Fibroblast of upper back skin (primary cell): ENCODE measurements at places on chromosomes 12 and 14.

- DNase-seq = no peak
Measured at GRCh38 chr14:70350078-70350477, 9.4 kb downstream of the COX16 start.

- DNase-seq = no peak
Measured at GRCh38 chr12:119594772-119595445, 1.3 kb downstream of the TMEM233 start.

- DNase-seq = no peak
Measured at GRCh38 chr12:89156340-89156739, 196.0 kb downstream of the DUSP6 start.

DNA sequence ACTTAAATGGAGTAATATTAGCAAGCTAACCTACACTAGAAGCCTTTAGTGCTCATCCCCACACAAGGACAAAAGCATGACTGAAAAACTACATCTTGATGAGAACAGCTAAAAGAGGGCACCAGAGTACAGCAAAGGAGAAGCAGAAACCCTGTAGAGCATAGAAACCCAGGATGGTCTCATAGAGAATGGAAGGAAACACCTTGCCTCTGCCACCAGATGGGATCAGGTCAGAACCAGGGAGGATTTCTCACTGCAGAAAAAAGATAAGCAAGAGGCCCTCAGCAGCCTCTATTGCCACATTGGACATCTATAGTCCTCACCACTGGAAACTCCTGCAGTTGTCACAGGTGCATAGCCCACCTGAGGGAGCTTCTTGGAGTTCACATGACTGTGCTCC, 13.6 kb upstream of the ZNF705A start:
- no peak for DNase-seq

- DNase-seq = no peak
Measured at GRCh38 chr12:110382683-110383082, 20.8 kb downstream of the ANAPC7 start.

DNA sequence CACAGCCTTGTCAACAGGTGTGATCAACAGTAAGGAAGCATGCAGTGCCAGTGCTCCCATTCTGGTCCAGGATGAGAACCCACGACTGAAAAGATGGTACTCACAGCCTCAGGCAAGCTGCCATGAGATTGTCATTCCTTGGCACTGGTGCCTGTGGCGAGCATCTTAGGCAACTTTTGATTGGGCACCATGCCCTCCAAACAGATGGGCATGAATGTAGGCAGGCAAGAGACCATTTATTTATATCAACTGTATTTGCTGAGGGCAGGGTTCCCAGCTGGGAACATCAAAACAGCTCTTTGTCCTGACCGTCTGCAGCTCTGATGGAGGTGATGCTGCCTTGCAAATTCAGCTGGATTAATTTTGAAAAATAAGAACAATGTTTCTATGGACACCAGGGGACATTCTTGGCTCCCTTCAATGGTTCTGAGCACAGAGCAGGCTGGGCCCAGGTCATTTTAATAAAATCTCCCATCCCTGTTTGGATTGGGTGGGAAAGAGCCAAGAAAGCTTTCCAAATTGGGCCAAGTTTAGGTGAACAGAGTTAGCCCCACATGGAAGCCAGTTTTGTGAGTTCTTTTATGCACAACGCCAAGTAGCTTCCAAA, 522.5 kb downstream of the RMST start:
- DNase-seq = no peak

DNA sequence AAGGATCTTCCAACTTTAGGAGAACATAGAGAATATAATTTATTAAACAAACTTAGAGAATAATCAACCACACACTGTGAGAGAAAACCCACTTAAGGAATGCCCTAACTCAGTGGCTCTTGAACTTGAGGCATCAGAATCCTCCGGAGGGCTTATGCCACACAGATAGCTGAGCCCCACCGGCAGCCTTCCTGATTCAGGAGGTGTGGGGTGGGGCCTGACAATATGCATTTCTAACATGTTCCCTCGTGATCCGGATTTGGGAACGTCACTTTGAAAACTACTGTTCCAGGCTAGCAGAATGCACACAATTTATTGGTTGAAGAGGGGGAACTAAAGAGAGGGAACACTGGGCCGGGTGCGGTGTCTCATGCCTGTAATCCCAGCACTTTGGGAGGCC, 2.0 kb upstream of the SOAT2 start:
- no peak for DNase-seq

DNA sequence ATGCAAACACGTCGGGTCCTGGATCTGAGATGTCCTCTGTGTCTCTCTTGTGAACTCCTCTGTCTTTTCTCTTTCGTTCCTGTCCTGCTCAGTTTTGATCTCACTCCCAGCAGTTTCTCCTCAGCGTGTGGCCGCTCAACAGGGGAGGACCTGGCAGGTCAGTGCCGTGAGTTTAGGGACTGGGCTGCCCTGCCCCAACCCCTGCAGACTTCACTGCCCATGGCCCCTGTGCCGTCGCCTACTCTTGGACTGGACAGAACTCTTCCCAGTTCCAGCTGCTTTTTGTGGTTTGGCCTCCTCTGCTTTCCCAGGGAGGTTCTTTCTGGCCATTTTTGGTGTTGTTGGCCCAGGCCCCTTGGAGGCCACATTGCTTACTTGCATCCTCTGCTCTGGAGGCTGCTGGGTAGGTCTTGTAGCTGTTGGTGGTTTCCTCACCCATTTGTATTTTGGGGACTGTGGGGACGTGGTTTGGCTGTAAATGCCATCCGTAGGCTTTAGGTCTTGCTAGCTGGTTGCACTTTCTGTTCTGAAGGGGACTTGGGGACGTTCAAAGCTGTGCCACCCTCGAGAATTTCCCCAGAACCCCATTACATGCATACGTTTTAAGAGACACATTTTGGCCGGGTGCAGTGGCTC, 20.0 kb upstream of the DNAH10 start:
- DNase-seq = no peak

DNA sequence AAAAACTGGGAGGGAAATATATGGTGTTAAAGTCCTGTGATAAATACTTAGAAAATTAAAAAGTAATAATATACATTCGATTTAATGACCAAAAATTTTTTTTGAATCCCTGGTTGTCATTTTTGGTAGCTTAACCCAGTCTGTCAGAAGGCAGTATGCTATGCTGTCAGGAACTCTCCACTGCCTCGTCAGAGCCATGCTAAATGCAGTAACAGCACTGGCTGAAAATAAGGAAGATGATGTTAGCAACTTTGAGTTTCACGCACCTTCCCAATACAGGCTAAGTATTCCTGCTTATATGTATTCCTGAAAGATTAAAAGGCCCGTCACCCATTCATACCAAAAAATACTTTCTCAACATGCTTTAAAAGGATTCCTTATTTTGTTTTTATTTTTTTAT, 34.2 kb downstream of the SAV1 start:
- DNase-seq = no peak

- peak; percentile 43 for DNase-seq
Measured at GRCh38 chr14:55129086-55129427, at the start of gene LGALS3. LGALS3 (plus strand) TSS chr14:55129252; CDS start chr14:55137374, 8,122 bp downstream.

DNA sequence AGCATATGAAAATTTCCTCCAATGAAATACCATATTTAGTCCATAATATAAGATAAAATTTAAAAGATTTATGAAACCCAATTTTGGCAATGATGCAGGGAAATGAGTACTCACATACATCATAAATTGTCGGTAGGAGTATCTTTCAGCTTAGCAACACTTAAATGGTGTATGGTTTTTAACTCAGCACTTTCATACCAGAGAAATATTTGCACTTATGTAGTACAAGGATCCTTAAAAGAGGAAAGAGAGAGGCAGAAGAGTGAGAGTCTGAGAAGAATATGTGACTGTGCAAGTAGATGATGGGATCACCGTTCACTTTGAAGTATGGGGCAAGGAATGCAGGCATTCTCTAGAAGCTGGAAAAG, 379.3 kb upstream of the DCN start:
- DNase-seq = peak; percentile 18

DNA sequence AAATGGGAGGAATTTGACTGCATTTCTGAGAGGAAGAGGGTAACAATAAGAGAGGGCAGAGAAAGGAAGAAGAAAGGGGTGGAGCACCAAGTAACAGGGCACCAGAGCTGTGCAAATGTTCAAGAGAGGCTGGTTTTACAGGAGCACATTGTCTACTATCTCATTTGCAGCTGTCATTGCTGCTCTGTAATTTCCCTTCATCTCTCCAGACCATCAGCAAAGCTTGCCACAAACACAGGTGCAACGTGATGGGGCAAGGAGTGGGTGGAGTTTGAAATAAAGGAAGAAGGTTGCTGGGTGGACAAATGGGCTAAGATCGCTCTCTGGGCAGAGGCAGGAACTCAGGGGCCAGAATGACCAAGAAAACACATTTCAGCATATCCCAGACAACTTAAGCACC, 47.9 kb upstream of the PLEKHG6 start:
- DNase-seq = no peak

- no peak for DNase-seq
Measured at GRCh38 chr14:37595809-37596621, 586 bp downstream of the TTC6 start.

DNA sequence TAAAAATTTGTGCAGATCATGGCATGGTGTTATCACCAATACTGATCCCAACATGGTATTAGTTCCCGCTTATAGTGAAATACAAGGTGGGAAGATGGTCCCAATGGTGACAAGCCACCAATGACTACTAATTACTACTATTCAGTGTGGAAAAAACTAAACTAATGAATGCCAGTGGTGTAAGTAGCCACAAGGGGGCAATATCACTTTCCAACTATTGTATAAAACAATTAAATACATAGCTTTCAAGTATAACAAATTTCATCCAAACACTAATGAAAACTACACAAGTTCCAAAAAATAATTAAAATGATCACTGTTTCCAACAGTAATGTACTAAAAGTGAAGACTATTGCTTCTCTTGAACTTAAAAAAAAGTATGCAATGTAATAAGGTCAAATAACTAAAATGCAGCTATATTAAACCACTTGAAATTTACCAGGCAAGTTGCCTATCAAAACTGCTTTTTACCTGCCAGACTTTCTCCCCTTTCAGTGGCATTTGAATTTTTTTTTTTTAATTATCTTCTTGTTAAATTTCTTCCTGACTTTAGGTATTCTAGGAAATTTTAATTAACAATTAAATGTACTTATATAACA, 58.0 kb downstream of the PAPLN start:
- DNase-seq = peak; percentile 23

GRCh38 chr12:87804386-87804785, 224.8 kb downstream of the C12orf50 start:
- DNase-seq = no peak

- no peak for DNase-seq
Measured at GRCh38 chr14:63988579-63988978, 135.8 kb downstream of the SYNE2 start.

GRCh38 chr14:21233457-21234076, 35.7 kb downstream of the HNRNPC start:
- no peak for DNase-seq

DNA sequence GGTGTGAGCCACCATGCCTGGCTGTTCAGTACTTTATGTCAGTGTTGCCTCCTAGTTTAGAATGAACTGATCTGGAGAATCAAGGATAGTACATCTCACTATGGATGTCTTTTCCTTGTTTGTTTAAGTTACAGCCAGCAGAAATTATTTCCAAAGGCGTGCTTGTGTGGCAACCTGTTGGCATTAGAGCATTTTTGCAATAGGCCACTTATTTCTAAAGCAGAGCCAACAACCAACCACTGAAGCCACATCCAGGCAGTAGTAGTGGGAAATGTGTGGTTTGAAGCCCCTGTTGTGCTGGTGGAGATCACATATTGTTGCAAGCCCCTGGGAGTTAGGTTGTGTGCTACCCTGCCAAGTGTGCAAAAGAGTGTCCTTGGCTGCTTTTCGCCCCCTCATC, 3.7 kb downstream of the ANO6 start:
- DNase-seq = no peak

GRCh38 chr12:107242189-107242588, 148.8 kb upstream of the CRY1 start:
- peak; percentile 21 for DNase-seq

GRCh38 chr12:131188131-131189050, 234.7 kb downstream of the ADGRD1 start:
- DNase-seq = no peak

GRCh38 chr12:89789862-89790261, 81.2 kb upstream of the ATP2B1 start:
- peak; percentile 46 for DNase-seq

DNA sequence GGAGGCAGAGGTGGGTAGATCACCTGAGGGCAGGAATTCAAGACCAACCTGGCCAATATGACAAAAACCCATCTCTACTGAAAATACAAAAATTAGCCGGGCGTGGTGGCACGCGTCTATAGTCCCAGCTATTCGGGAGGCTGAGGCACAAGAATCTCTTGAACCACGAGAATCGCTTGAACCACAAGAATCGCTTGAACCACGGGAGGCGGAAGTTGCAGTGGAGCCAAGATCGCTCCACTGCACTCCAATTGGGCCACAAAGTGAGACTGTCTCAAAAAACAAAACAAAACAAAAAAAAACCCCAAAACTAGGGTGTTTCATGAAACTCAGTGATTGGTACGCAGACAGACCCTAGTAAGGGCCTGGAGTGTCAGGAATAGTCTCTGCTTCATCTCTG, 6.4 kb upstream of the ARF6 start:
- no peak for DNase-seq

DNA sequence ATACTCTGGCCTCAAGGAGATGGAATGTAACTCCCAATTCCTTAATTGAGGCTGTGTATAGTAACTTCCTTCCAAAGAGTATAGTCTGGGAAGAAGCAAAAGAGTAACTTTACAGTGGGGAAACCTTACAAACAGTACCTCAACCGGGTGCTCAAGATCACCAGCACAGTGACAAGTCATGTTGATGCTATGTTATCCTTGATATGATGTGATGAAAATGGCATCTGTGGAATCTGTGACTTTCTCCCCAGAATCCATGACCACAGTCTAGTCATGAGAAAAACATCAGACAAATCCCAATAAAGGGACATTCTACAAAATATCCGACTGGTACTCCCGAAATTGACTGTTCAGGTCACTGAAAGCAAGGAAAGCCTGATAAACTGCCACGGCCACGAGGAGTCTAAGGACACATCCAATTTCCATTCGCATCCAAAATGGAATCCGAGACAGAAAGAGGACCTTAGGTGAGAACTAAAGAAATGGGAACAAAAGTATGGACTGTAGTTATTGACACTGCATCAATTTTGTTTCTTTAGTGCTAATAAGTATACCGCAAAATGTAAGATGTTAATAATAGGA, 97.3 kb upstream of the FRMD6 start:
- DNase-seq = peak; percentile 96

GRCh38 chr14:92687681-92688433, 60.6 kb downstream of the LGMN start:
- no peak for DNase-seq

GRCh38 chr12:14578646-14579045, 11.0 kb upstream of the PLBD1 start:
- DNase-seq = no peak
